NCI-H2081 (cell line): ENCODE measurements at places on chromosomes 5 and 9.

DNA sequence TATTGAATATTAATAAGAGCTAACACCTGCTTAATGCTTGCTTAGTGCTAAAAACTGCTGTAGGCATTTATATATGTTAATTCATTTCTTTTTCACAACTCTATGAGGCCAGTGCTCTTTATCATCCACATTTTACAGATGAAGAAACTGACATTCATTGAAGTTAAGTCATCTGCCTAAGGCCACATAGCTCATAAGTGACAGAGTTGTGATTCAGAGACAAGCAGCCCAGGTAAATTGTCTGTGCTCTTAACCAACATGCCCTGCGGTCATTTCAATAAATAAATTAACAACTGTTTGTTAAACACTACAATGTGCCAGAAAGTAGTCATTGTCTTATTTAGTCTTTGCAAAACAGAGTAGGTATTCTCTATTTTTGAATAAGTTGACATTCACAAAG, 1354.4 kb upstream of the C9orf72 start:
- DNase-seq = peak; percentile 35

- no peak for DNase-seq
Measured at GRCh38 chr9:81999806-82000205, 11.2 kb downstream of the SPATA31D1 start.

GRCh38 chr5:132751444-132751843, 4.2 kb downstream of the CCNI2 start:
- no peak for DNase-seq

DNA sequence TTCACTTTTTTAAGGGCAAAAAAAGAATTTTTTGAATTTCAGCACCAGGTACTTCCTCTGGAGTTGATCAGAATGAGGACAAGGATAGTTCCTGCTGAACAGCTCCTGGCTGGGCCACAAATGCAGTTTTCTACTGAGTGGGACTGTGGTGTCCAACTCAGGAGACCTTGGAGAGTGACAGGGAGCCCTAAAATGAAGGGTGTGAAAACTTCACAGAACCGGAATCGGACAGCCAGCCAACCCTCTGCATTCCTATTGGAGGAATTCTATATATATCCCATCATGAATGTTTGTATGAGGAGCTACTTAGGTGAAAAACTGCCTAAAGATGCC, 40.6 kb downstream of the ANKH start:
- DNase-seq = no peak

DNA sequence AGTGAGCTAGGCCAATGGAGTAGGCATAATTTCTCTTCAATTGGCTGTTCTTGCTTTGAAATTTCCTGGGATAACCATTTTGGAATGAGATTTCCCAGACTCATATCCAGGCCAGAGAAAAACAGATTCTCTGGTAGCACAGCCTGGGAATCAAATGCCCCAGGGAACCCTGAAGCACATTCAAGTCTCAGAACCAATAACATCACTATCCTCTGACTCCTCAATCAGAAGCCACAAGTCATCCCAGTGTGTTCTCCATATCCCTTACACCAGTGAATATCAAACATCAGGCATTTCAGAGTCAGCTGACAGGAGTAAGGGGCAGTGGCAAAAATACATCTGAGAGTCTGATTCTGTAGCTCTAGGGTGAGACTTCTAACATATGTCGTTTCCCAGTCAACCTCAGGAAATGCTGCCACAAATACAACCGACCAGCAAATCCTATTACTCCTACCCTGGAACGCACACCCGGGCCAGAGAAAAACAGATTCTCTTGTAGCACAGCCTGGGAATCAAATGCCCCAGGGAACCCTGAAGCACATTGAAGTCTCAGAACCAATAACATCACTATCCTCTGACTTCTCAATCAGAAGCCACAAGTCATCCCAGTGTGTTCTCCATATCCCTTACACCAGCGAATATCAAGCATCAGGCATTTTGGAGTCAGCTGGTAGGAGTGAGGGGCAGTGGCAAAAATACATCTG, 537.7 kb upstream of the NMUR2 start:
- DNase-seq = no peak

DNA sequence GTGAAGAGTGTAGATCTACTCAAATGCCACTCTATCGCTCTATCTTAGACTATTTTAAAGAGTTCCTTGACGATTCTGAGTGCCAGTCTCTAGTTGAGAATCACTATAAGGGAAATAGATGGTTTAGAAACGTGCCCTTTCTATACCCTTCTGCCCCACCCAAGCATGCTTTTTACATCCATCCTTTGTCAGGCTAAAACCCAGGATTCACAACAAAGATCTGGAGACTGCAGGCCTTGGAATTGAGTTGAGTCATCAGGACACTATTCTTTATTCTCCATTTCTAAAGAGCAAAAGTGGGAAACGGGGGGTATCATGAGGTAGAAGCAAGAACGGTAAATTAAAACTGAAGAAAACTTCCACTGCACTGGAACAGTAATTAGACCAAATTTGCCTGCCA, 48.7 kb downstream of the ELAVL2 start:
- DNase-seq = no peak

DNA sequence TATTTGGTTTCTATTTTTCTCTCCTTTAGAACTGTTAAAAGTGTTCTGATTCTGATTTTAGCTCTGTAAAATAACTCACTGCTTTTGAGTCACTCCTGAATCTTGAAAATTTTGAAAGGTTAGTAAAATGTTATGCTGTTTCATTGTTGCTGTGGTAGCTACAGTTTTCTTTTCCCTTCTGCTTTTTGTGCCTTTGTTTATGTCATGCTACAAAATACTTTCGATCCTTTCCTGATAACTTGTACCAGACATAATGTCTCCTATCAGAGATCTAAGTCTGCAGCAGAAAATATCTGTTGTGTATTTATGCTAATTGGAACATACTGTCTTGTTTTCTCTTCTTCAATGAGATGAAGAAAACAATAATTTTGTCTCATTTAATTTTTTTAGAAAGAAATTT, 26.9 kb upstream of the CEP120 start:
- DNase-seq = no peak

GRCh38 chr5:163730206-163730756, 224.9 kb downstream of the MAT2B start:
- DNase-seq = no peak

- DNase-seq = no peak
Measured at GRCh38 chr5:96226941-96227552, 206.0 kb downstream of the PCSK1 start.

- DNase-seq = peak; percentile 67
Measured at GRCh38 chr5:160118349-160119141, 705 bp downstream of the PWWP2A start.

GRCh38 chr9:129037767-129038098, 1.3 kb downstream of the MIGA2 start:
- DNase-seq = no peak

GRCh38 chr9:104817437-104817836, 53.5 kb downstream of the NIPSNAP3B start:
- DNase-seq = no peak

DNA sequence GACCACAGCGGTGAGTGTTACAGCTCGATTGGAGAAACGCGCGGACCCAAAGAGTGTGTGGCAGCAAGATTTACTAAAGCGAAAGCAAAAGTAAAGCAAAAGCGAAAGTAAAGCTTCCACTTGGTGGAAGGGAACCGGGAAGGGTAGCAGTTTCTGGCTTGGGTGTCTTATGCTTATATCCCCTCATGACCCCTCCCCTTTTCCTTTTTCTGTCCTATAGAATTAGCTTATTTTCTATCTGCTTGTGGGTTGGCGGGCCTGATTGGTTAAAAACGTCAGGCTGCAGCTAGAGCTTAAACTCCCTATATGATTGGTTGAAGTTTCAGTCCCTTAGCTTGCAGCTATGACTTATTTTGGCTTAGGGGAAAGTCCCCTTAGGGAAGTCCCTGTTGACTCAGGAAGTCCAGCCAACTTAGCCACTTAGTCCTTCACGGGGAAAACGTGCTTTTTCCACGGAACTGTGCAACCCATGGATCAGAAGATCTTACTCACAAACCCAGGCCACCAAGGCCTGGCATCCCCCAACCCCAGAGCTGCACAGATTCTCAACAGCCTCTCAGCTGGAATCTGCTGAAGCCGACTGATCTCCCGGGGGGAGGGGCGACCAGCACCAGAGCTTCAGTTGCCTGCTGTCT, 114.2 kb upstream of the ADAMTS16 start:
- DNase-seq = peak; percentile 32

DNA sequence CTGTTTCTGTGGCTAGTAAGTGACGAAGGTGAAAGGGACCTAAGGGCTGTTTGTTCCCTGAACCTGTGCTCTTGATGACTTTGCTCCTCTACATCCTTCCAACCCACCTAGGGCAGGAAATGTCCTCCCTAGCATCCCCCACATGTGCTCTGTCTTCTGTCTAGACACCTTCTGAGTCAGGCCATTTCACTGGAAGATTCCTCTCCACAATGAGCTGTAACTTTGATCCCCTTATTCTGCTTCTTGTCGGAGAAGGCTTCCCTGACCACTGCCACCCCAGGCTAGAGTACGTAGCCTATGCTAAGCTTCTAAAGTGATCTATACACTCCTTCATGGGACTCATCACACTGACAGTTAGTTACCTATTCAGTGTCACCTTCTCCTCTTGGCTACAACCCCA, 21.7 kb downstream of the SPAAR start:
- DNase-seq = no peak

- DNase-seq = peak; percentile 97
Measured at GRCh38 chr9:96418083-96418919, at the start of gene ZNF367. TSS of gene ZNF367 (minus strand) at chr9:96418370. CDS start at chr9:96418032, 338 bp downstream.

DNA sequence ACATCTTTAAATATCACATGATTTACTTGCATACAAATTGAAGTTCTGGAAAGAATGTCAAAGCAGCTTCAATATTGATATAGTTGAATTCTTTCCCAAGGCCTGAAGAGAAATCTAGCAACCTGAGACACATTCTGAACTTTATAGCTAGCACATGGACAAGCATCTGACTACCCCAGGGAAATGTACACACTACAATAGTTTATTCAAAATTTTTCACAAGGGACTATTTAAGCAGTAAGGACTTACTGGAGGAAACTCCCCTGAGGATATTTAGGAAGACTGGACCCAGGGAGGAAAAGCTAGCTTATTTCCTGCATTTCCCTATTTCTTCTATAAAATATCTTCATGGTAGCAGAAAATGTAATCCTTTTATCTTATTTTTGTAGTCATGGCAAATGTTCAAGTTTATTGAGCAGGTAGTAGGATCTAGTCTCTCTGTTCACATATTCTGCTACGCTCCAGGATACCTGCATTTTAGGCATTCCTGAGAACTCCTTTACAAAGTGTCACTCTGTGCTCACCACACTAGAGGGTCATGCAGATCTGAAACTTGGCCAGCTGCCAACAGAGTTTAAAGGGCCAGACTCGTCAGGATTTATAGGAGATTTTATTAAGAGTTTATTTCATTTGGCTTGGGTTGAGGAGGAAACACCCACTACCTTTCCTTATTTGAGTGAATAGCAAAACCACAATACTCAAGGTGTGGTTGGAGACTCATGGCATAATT, 348.4 kb upstream of the FTMT start:
- peak; percentile 0 for DNase-seq

DNA sequence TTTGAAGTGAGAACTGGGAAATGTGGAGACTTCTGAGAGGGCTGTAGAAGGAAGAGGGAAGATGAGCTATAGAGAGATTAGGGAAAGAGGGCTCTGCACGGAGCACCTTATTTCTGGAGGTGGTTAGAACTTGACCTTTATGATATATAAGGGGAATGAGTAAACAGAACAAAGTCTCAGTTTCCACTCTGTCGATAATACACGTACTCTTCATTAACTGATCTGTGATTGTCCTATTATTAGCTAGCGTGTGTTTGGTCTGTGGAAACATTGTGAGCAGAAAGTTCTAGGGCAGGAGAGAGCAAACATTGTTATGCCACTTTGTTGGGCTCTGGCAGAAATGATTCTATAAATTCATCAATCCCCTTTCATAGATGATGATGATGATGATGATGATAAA, 118.5 kb downstream of the UGCG start:
- no peak for DNase-seq

GRCh38 chr5:7396713-7397454, 946 bp downstream of the ADCY2 start:
- peak; percentile 41 for DNase-seq

DNA sequence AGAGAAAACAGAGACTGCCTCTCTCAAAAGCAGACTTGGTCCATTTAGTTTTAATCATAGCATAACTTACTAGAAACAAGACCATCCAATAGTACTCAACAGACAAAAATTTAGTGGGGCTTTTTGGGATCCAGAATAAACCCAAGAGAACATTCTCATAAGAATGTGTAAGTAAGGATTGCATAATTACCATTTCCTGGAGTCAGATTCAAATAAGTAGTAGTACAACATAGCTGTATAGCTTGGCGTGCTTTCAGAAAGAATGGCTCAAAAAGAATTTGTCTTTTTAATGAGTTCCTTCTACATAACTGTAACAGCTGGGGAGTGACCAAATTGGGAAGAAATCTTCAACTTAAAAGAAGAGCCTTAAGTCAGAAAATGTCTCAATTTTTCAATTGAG, 145.4 kb downstream of the DENND1A start:
- DNase-seq = no peak

DNA sequence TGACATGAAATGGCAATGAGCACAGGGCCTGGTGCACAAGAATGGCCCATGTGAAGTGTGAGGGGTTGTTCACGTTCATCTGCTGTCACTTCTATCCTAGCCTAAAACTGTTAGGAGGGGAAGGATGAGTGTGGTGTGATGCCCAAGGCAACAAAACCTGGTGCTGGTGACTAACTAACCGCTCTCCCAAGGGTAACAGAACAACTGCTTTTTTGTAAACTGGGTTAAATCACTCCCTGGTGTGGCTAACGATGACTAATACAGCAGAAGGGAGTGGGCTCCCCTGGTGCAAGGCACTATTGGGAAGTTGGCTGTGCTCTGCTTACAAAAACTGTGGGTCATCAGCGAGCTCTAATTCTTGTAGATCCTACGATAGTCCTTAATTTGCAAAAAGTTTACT, 103.2 kb upstream of the VCAN start:
- no peak for DNase-seq

GRCh38 chr9:89434636-89435035, 63.3 kb downstream of the SEMA4D start:
- DNase-seq = no peak
